ENCODE measurements at places on chromosomes 1 and 21.

DNA sequence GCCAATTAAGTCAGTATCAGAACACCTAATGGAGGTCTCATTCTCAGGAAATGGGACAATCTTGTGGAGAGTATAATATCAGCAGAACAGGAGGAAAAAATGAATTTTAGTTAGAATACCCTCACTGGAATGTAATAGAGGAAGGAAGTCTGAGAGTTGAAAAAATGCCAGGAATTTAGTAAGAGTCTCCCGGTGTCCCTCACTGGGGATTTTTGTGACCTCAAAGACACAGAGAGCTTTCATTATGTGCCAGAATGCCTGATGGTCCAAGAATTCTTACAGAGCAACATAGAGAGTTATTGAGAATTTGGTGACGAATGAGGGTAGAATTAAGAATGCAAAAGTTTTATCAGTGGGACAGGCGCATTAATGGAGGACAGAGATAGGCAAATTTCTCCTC, 443.5 kb upstream of the B3GALT2 start:
- no peak for DNase-seq

- DNase-seq, result no peak
These were observed 7.9 kb downstream of the SLC2A7 start for GRCh38 chr1:9018333-9018732.

GRCh38 chr1:54574158-54574778, 26.2 kb downstream of the ACOT11 start:
- DNase-seq, result no peak

DNA sequence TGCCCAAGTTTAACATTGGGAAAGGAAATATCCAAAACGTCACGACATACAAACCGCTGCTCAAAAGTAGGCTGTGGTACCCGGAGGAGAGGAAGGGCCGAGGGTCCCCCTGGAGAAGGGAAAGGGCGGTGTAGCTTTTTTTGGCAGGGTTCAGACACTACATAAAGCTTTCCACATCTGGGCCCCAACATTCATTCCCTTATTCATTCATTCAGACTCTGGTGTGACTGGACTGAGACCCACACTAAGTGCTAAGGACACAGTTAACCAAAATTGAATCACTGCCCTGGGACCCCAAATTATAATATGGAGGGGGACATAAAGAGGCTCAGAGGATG, 10.3 kb upstream of the COL8A2 start:
- DNase-seq, result no peak

GRCh38 chr1:193118803-193119730, 2.8 kb upstream of the CDC73 start:
- DNase-seq, result no peak

DNA sequence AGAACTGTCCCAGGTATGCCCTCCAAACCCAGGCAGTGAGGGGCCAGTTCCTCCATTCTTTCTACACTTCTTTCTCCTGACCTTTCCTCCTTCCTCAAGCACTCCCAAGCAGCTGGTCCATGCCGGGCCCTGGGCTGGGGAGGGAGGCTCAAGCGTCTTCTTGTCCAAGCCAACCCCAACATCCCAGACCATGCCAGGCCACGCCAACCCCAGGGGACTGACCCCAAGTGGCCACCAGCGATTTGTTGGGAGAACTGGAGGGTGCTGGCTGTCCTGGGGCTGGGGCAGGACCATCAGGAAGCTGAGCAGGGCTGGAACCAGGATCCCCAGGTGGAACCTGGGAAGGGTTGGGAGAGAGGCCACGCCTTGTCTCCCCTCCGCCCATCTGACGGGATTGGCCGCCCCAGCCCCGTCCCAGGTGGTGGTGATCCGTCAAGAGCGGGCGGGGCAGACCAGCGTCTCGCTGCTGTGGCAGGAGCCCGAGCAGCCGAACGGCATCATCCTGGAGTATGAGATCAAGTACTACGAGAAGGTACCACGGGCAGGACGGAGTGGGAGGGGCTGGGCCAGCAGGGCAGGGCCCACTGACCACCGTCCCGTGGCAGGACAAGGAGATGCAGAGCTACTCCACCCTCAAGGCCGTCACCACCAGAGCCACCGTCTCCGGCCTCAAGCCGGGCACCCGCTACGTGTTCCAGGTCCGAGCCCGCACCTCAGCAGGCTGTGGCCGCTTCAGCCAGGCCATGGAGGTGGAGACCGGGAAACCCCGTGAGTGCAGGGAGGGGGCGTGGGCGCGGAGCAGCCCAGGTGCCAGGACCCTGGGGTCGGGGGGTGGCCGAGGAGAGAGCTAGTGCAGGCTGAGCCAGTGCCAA, 29.9 kb downstream of the EPHA8 start:
- no peak for DNase-seq
